ENCODE measurements at places on chromosomes 5 and 9. TPM values are rescaled to one million over a fixed set of nuclear protein-coding genes. Genes with fewer than 3 reads are reported as not detected.

GRCh38 chr5:144179226-144179625 lies 8.6 kb downstream of the KCTD16 start:
- no peaks in the 10 kb centered on the region for H3K36me3 ChIP-seq
- no peaks in the 10 kb centered on the region for H3K27me3 ChIP-seq
- DNase-seq = no peak
- no peak overlapping the region for H3K4me3 ChIP-seq

DNA sequence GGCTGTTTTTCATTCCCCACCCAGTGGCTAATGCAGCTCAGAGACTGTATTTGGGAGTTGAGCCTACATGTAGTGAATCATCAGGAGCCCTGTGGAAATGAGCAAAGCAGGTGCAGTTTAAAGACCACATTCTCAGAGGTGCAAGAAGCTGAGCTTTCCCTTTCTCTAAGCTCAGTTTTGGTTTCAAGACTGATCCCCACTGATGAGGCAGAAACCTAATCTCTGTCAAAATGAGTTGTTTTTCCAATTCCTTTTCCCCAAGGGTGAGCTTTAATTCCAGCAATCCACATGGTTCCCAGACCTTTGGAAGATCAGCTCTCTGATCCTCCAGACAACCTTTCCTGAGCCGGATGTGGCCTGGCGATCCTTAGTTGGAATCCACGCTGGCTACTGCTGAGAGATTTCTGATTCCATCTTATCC lies 420.5 kb downstream of the EBF1 start:
- no peaks in the 10 kb centered on the region for H3K27me3 ChIP-seq
- H3K27ac ChIP-seq = no peak overlapping the region
- H3K36me3 ChIP-seq = no peaks in the 10 kb centered on the region
- DNase-seq = no peak
- H3K4me1 ChIP-seq = peaks cover 3% of the 10 kb centered on the region

DNA sequence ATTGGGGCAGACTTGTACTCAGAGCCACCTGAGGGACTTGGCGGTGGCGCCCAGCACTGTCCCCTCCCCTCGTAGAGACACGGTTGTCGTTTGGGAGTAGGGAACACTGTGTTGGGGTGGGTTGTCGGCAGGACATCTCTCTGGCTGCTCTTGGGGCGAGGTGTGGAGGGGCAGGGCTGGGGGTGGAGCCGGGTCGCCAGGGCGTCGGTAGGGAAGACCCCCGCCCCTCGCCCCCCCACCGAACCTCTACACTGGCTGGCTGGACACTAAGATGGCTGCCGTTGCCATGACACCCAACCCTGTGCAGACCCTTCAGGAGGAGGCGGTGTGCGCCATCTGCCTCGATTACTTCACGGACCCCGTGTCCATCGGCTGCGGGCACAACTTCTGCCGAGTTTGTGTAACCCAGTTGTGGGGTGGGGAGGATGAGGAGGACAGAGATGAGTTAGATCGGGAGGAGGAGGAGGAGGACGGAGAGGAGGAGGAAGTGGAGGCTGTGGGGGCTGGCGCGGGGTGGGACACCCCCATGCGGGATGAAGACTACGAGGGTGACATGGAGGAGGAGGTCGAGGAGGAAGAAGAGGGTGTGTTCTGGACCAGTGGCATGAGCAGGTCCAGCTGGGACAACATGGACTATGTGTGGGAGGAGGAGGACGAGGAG lies 778 bp downstream of the TRIM41 start:
- no peak for DNase-seq
- no peaks in the 10 kb centered on the region for H3K27me3 ChIP-seq
- peaks cover 20% of the 10 kb centered on the region for H3K4me1 ChIP-seq
- H3K36me3 ChIP-seq = no peaks in the 10 kb centered on the region
- peak overlapping the region; percentile 98 for H3K4me3 ChIP-seq

DNA sequence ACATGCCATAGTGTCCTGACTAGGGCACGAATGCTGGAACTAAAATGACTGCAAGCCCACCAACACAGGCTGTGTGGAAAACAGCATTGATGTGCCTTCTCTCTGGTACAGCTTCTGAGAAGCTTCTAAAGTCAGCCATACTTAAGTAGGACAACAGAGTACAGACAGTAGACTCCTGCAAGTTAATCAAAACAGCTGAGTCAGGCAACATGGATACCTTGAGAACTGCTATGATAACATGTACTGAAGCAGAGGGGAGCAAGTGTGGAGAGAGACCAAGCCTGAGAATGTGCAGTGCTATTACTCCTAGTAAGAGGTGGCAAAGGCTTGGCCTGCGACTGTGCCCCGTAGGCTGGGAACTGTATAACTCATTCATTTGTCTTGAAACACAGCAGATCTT lies 2.5 kb downstream of the ISCA1 start:
- H3K27ac ChIP-seq = no peak overlapping the region
- no peaks in the 10 kb centered on the region for H3K27me3 ChIP-seq
- H3K4me1 ChIP-seq = peaks cover 5% of the 10 kb centered on the region
- H3K36me3 ChIP-seq = no peaks in the 10 kb centered on the region

- DNase-seq = no peak
- H3K36me3 ChIP-seq = no peaks in the 10 kb centered on the region
- H3K4me3 ChIP-seq = no peak overlapping the region
- no peaks in the 10 kb centered on the region for H3K27me3 ChIP-seq
- no peaks in the 10 kb centered on the region for H3K4me1 ChIP-seq
Measured at GRCh38 chr5:144484124-144484897, 313.6 kb downstream of the KCTD16 start.

GRCh38 chr9:117541181-117541580 lies 126.3 kb upstream of the ASTN2 start:
- H3K4me3 ChIP-seq = no peak overlapping the region
- DNase-seq = no peak
- no peaks in the 10 kb centered on the region for H3K4me1 ChIP-seq
- no peaks in the 10 kb centered on the region for H3K27me3 ChIP-seq
- no peak overlapping the region for H3K27ac ChIP-seq
- H3K36me3 ChIP-seq = no peaks in the 10 kb centered on the region

GRCh38 chr5:85998656-85999055 lies 619.1 kb upstream of the COX7C start:
- DNase-seq = no peak
- H3K36me3 ChIP-seq = no peaks in the 10 kb centered on the region
- H3K27me3 ChIP-seq = no peaks in the 10 kb centered on the region
- no peaks in the 10 kb centered on the region for H3K4me1 ChIP-seq

The PCDHGC3 gene
- 20.5 TPM for total RNA-seq

The RALGPS1 gene
- 3.1 TPM for total RNA-seq

All from GM12878 (cell line).